ENCODE measurements at places on chromosomes 11 and 22. TPM values are rescaled to one million over a fixed set of nuclear protein-coding genes. Genes with fewer than 3 reads are reported as not detected.

Gene BIRC3
- polyA plus RNA-seq: 32.4 TPM

DNA sequence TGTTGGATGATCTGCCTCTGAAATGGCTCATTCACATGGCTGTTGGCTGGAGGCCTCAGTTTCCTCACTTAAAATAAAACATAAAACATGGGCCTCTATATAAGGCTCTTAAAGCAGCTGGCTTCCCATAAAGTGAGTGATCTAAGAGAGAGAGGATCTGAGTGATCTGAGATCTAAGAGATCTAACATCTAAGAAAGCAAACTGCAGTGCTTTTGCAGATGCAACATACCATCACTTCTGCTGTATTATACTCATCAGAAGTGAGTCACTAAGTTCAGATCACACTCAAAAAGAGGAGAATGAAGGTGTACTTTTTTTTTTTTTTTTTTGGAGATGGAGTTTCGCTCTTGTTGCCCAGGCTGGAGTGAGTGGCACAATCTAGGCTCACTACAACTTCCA is 18.1 kb upstream of the HSPA8 start:
- no peak for DNase-seq
- H3K4me3 ChIP-seq: no peak overlapping the region
- no peak overlapping the region for H3K27ac ChIP-seq
- H3K36me3 ChIP-seq: peaks cover 3% of the 10 kb centered on the region
- H3K4me1 ChIP-seq: no peaks in the 10 kb centered on the region

DNA sequence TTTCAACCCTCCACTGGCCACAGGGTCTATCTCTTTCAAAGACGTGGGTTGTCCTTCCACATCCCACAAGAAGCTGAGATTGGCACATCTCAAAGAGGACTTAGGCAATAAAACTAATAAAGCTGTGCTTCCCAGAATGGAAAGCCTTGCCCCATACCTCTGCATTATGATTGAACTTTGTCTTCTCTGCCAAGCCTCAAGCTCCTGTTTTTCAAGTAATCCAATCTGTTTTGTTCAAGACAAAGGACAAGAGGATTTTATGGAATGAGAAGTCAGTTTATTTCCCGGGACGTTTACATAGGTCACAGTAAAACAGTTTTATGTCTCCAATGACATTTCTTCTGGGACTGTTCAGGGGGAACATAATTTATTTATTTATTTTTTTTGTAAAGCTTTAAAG is 108.4 kb downstream of the GALNT18 start:
- DNase-seq: peak; percentile 6
- no peak overlapping the region for H3K27ac ChIP-seq
- H3K36me3 ChIP-seq: no peaks in the 10 kb centered on the region
- H3K27me3 ChIP-seq: no peaks in the 10 kb centered on the region
- H3K4me3 ChIP-seq: no peak overlapping the region
- H3K4me1 ChIP-seq: peaks cover 4% of the 10 kb centered on the region

GRCh38 chr11:30281476-30282288 is 41.2 kb upstream of the ARL14EP start:
- no peaks in the 10 kb centered on the region for H3K4me1 ChIP-seq
- H3K27ac ChIP-seq: no peak overlapping the region
- no peaks in the 10 kb centered on the region for H3K27me3 ChIP-seq
- H3K36me3 ChIP-seq: no peaks in the 10 kb centered on the region
- no peak for DNase-seq
- H3K4me3 ChIP-seq: no peak overlapping the region

DNA sequence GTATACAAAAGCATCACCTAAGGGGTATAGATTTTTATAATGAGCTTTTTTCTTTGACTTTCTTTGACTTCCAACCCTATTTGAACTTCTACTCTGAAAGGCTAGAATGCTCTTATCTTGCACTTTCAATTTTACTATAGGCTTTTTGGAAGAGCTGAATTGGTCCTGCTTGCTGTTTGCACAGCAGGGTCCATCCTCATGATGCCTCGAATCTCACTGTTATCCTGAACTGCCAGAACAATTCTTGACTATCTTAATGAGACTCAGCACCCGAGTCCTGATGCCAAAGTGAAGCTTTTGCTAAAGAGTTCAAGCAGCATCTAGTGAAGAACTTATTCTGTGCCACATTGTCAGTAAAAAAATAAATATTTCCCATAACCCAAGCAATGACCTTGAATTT is 488.3 kb upstream of the ANO5 start:
- no peaks in the 10 kb centered on the region for H3K36me3 ChIP-seq
- DNase-seq: no peak
- no peak overlapping the region for H3K4me3 ChIP-seq
- H3K27me3 ChIP-seq: no peaks in the 10 kb centered on the region

DNA sequence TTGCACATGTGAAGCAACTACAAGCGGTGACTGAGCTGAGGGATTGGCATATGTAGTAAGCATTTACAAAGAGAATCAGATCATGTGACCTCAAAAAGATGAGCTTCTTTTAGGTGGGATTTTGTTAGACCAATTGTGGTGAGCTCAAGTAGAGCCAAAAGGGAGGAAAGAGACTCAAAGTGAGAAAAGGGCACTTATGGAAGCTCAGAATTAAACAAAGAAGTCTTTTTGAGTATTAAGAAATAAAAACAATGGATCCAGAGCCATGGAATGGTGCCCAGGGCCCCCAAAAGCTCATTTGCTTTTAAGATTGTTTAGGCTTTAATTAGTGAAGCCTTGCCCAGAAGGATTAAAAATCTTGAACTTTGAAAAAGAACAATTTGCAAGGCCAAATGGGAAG is 246.7 kb upstream of the MPPED2 start:
- no peaks in the 10 kb centered on the region for H3K27me3 ChIP-seq
- H3K4me1 ChIP-seq: no peaks in the 10 kb centered on the region
- H3K27ac ChIP-seq: no peak overlapping the region
- DNase-seq: no peak
- H3K4me3 ChIP-seq: no peak overlapping the region

- H3K27me3 ChIP-seq: no peaks in the 10 kb centered on the region
- no peak for DNase-seq
- H3K27ac ChIP-seq: no peak overlapping the region
- H3K4me1 ChIP-seq: no peaks in the 10 kb centered on the region
- peak overlapping the region; percentile 10 for H3K4me3 ChIP-seq
- H3K36me3 ChIP-seq: no peaks in the 10 kb centered on the region
Observed at GRCh38 chr11:93054881-93055280, 85.4 kb downstream of the MTNR1B start.

Gene DCPS
- 13.6 TPM for polyA plus RNA-seq

GRCh38 chr22:17824457-17824856 is 50.2 kb upstream of the BID start:
- no peak overlapping the region for H3K27ac ChIP-seq
- H3K36me3 ChIP-seq: peaks cover 82% of the 10 kb centered on the region
- no peak for DNase-seq
- no peaks in the 10 kb centered on the region for H3K27me3 ChIP-seq

Gene OR2AG1
- polyA plus RNA-seq: not detected

DNA sequence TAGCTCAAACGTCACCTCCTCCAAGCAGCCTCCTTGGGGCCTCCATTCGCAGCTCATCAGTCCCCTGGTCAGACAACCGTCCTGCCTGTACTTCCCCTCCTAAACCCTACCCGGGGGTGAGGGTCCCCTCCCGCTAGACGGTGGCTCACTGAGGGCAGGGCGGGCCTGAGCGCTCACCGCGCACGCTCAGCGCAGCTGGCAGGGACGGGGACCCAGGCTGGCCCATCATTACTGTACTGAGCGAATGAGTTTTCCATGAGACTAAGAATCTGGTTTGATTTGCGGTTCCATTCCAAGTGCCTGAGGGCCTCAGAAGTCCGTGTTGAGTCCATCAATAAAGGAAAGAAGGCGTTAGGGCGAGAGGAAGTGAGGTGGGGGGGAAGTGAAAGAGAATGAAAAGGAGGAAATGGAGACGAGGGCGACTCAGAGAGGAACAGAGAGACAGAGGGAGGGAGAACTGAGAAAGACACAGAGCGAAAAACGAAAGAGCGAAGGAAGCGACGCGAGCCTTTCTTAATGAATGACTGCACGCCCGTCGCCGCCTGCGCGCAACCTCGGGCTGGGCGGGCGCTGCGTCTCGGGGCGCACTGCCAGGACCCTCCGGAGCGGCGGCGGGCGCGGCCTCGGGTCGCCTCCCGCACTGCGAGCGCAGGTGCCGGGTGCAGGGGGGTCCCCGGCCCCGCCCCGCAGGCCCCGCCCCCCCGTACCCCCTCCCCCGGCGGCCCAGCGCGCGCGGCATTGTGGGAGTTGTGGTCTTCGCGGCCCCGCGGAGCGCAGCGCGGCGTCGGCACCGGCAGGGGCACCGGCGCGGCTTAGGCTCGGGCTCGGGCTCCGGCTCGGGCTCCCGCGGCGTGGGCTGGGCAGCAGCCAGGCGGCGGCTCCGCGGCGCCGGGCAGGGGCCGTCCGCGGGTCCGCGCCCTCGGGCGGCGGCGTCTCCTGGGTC is at the start of gene ASPHD2:
Gene ASPHD2 (plus strand): TSS at position 746 of the 943 bp plus-strand sequence. CDS start 4,356 bp downstream, outside the sequence.
- peaks cover 18% of the 10 kb centered on the region for H3K27me3 ChIP-seq
- peak; percentile 63 for DNase-seq
- peaks cover 6% of the 10 kb centered on the region for H3K4me1 ChIP-seq
- H3K4me3 ChIP-seq: peak within 1 kb of the TSS; percentile 30
- H3K36me3 ChIP-seq: no peaks in the 10 kb centered on the region
- peak within 1 kb of the TSS; percentile 83 for H3K27ac ChIP-seq

Gene P2RX6
- polyA plus RNA-seq: not detected

DNA sequence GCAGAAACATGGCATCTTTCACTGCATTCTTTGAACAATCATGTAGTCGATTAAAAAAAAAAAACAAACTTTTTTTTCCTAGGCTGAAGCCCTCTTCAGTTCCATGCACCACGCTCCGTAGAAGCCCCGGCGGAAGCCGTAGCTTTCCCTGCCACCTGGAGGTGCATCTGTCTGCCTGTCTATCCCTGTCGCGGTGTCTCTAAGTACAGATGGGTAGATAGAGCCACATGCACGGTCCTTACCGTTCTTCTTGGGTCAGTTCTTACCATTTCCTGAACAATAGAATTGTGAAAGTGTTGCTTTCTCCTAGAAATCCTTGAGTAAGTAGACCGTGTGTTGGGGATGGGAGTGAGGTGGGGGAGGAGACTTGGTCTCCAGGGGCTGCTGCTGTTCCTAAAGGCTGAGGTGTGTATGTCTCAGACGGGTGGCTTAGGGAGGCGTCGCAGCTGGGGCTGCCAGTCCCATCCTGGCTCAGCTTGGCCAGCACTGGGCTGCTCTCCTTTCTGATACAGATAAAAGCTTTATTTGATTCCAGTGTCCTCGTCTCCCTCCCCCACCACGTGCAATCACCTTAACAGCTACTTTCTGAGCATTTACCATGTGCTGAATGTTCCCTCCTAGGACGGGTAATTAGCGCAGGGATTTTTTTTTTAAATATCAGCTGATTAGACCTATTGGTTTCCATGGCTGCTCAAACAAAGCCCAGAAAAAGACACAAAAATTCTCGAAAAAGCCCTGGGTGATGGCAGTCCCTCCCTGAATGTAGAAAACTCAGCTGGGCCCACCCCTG is 46.8 kb downstream of the MACROD1 start:
- H3K27ac ChIP-seq: no peak overlapping the region
- H3K4me3 ChIP-seq: no peak overlapping the region
- DNase-seq: no peak

DNA sequence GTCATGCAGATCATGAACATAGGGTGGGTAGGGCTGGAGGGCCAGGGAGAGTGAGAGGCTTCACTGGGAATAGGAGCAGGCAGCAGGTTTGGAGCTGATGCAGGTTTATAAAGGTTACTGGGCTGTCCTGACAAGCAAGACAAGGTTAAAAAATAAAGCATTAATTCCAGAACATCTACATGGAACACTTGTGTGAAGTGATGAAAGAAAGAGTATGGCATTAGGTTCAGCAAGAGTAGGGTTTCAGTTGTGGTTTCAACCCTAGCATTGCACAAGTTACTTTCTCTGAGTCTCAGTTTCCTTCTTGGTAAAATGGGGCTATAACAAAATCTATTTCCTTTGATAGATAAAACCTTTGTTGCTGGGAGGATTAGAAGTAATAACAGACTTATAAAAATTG is 114.6 kb upstream of the SESN3 start:
- no peak overlapping the region for H3K27ac ChIP-seq
- H3K4me1 ChIP-seq: no peaks in the 10 kb centered on the region
- H3K27me3 ChIP-seq: no peaks in the 10 kb centered on the region
- no peaks in the 10 kb centered on the region for H3K36me3 ChIP-seq
- DNase-seq: no peak
- no peak overlapping the region for H3K4me3 ChIP-seq

Gene CASTOR1
- 2.0 TPM for polyA plus RNA-seq

DNA sequence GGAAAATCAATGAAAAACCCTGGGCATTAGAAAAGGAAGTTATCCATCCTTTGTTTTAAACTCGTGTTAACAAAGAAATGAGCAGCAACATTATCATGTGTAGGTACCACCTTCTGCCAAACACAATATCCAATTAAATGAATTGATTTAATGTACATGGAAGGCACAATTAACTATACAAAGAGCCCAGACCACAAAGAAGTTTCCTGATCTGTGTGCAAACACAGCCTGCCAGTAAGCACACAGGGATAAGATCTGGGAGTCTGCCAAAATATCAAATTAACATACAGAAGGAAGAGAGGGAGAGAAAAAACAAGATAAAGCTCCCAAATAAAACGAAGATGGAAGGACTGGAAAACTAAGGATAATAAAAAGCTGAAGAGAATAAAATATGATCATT is 54.1 kb upstream of the SLC25A1 start:
- no peak overlapping the region for H3K4me3 ChIP-seq
- DNase-seq: no peak
- H3K27ac ChIP-seq: no peak overlapping the region
- no peaks in the 10 kb centered on the region for H3K27me3 ChIP-seq

Gene TMEM25
- polyA plus RNA-seq: 128 TPM

Gene FGF19
- not detected for polyA plus RNA-seq

DNA sequence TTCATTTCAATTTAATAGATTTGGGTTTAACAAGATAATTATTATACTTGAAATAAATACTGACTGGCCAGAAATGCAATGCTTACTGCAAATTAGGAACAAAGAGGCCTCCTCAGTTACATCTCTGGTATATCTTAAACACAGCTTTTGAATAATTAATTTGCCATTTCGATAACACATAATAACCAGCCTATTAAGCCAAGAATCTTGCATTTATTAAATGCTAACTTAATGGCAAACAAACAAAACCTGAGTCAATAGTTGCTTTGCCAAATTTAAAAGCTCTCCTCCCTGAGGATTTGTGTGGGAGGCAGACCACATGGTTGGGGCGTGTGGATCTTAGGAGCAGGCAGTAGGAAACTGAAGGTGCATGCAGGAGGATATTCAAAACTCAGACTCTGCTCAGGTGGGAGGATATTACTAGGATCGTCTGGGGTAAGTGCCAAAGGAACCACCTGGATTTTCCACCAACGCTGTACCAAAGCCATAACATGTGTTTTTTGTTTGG is 17.9 kb upstream of the FJX1 start:
- no peak overlapping the region for H3K27ac ChIP-seq
- no peaks in the 10 kb centered on the region for H3K36me3 ChIP-seq
- H3K4me3 ChIP-seq: no peak overlapping the region

Gene PLAAT3
- polyA plus RNA-seq: 2.6 TPM

Gene CACNA1I
- polyA plus RNA-seq: 0.18 TPM

DNA sequence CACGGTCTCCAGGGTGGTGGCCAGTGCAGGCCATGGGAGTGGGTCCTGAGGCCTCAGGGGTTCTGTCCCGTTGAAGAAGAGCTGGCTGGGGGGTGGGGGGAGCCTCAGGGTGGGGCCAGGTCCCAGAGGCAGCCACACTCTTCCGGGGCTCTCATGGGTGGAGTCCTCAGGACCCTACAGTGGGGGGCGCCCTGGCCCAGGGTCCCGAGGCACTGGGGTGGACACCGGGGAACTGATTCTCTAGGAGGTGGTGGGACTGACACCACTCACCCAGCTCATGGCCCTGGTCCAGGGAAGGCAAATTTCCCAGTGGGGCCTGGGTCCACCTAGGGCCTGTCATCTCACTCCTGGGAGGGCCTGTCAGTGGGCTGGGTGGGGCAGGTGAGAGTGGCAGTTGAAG is 12.8 kb downstream of the GGT5 start:
- H3K27me3 ChIP-seq: no peaks in the 10 kb centered on the region
- no peak overlapping the region for H3K27ac ChIP-seq
- DNase-seq: no peak
- no peaks in the 10 kb centered on the region for H3K4me1 ChIP-seq

All from small intestine (tissue), 16 donors.